ENCODE measurements at places on chromosomes 2 and 18. TPM values are rescaled to one million over a fixed set of nuclear protein-coding genes. Genes with fewer than 3 reads are reported as not detected.

ACADL gene
- 1.9 TPM for total RNA-seq

REG1B gene
- total RNA-seq, result not detected

SERPINE2 gene
- total RNA-seq, result 0.92 TPM

VAMP8 gene
- 50.8 TPM for total RNA-seq

REEP1 gene
- total RNA-seq, result 1.0 TPM

Data from liver (tissue), 10 donors.